ENCODE measurements at places on chromosomes 13 and 19. TPM values are rescaled to one million over a fixed set of nuclear protein-coding genes. Genes with fewer than 3 reads are reported as not detected.

Gene PROZ
- not detected for total RNA-seq

Gene ZNF20
- total RNA-seq, result 7.2 TPM

Gene ZSWIM9
- total RNA-seq, result 13.3 TPM

Gene ONECUT3
- not detected for total RNA-seq

Gene SLC25A41
- 0.91 TPM for total RNA-seq

DNA sequence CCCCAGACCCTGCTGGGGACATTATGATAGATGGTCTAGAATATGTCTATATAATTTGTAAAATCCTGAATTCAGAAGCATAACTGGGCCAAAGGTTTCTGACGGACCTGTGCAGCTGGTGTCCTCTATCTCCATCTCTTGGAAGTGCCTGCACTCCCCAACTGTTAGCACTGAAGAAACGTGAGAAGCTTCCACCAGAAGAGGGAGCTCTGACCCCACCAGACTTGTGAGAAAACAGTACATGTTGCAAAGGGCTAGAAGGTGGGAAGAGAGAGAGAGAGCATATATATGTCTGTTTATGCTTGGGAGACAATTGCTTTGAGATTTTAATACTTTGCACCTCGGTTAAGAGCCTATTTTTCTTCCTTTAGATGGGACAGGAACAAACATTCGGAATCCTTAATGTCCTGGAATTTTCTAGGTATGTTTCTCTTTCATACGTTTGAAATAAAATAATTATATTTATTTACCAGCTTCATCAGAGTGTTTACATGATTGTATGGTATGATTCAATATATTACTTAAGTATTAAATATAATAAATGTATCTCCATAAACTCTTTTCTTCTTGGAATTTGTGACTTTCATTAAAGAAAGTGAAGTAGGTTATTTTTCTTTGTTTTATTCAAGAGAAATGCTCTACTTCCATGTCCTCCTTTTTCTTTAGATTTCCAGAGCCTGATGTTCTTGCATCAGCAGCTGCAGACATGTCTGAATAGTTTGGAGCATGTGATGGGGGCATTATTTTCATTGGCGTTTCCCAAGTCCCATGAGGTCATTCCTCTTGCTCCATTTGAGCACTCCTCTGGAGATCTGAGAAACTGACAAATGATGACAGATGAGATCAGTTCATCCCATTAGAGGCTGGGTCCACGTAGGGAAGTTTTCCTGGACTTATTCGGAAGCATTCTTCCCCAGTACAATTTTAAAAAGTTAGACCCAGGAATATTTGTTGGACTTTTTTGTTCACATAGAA lies 202.9 kb downstream of the ATP8A2 start:
- peak; percentile 49 for DNase-seq

GRCh38 chr13:48681905-48682304 lies 28.2 kb downstream of the CYSLTR2 start:
- DNase-seq, result no peak

GRCh38 chr13:90246687-90247345 lies 1100.7 kb upstream of the MIR17HG start:
- DNase-seq, result no peak

GRCh38 chr19:41998246-41999020 lies 4.4 kb upstream of the ATP1A3 start:
- peak; percentile 77 for DNase-seq

DNA sequence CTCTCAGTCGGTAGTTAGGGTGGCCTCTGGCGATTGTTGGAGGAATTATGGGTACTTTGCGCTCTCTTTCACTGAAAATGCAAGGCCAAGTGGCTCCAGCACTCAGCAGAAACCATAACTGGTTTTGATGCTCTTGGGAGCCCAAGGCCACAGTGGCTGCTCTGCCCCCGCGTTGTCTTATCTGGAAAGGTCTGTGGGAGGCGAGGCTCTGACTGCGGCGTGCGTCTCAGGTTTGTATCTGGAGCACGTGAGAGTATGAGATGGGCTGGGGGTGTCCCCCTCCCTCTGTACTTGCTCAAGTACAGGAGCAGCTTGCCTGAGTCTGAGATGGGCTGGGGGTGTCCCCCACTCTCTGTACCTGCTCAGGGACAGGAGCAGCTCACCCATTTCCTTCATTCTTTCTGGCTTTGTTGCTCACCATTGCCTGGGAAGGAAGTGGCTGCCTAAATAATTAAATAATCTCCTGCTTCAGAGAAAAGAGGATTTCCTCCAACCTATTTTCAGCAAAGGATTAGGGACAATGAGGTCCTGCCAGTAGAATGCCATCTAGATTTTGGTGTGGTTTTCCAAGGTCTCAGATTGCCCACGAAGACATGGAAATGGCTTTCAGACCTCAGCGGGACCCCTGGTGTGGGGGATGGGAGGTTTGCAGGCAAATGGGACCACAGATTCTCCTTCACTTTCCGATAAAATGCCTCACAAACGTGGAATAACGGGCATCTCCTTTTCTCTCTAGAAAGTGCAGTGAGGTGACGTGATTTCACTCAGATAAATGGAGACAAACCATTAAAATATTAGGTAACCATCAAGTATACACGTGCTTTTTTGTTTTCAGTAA lies 14.7 kb downstream of the ATP11A start:
- DNase-seq, result no peak

GRCh38 chr19:41192574-41193429 lies at the start of gene CYP2S1:
TSS of gene CYP2S1 (plus strand) at chr19:41193219. CDS start at chr19:41193265, 46 bp downstream.
- peak; percentile 61 for DNase-seq

- no peak for DNase-seq
Observed at GRCh38 chr13:93243375-93244063, 16.9 kb downstream of the GPC6 start.

DNA sequence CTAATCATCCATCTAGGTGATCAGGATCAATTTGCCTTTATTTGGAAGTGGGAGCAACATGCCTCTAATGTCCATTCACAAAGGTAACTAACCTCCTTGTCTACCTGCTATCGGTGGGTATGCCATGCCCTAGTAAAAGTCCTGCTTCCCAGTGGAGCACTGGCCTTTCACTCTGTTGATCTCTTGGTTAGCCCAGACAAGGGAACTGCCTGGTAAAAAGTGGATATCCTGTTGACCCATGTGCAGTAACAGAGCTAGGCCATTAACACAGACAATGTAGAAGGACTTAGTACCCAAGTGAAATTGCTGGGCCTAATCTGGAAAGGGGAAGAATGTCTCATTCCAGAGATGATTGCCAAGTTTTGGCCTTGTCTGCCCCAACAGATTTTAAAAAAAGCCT lies 171.5 kb upstream of the CSNK1A1L start:
- DNase-seq, result no peak

- DNase-seq, result no peak
Observed at GRCh38 chr13:112828082-112828699, 138.4 kb downstream of the ATP11A start.

GRCh38 chr19:56367829-56368711 lies 25.3 kb downstream of the ZNF582 start:
- peak; percentile 88 for DNase-seq

- peak; percentile 84 for DNase-seq
Observed at GRCh38 chr19:10864538-10864899, 6.8 kb upstream of the CARM1 start.

GRCh38 chr13:25701304-25701703 lies 329.5 kb downstream of the ATP8A2 start:
- DNase-seq, result no peak

DNA sequence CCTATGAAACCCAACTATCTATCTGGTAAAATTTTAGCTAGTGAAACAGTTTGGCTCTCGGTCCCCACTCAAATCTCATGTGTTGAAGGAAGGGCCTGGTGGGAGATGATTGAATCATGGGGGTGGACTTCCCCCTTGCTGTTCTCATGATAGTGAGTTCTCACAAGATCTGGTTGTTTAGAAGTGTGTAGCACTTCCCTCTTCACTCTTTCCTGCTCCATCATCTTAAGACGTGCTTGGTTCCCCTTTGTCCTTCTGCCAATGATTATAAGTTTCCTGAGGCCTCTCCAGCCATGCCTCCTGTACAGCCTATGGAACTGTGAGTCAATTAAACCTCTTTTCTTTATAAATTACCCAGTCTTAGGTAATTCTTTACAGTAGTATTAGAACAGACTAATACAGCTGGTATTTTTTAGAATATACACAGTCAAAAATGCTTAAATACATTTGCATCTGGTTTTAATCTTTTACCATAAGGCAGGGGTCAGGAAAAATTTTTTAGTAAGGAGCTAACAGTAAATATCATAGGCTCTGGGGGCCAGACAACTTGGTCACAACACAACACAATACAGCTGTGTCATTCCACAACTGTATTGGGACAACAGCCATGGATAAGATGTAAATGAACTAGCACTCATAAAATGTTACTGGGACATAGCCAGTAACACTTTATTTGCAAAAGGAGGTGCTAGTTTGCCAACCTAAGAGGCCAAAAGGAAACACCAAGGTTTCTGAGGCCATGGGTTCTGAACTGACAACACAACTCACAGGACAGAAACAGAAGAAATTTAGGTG lies 24.3 kb downstream of the DZIP1 start:
- DNase-seq, result no peak

GRCh38 chr13:52896827-52897659 lies 48.6 kb upstream of the PCDH8 start:
- no peak for DNase-seq

GRCh38 chr13:25037057-25037813 lies 58.7 kb upstream of the PABPC3 start:
- peak; percentile 33 for DNase-seq

GRCh38 chr13:22357132-22357531 lies 686.3 kb downstream of the FGF9 start:
- no peak for DNase-seq

GRCh38 chr19:30556230-30556711 lies 184.1 kb downstream of the ZNF536 start:
- DNase-seq, result no peak

- no peak for DNase-seq
Observed at GRCh38 chr13:105878119-105878700, 657.3 kb downstream of the EFNB2 start.

GRCh38 chr19:36986601-36987000 lies 70.5 kb downstream of the ZNF568 start:
- DNase-seq, result no peak

GRCh38 chr19:51034704-51035103 lies at the start of gene KLK12:
TSS of gene KLK12 (minus strand) at chr19:51035002. CDS start at chr19:51034621, 381 bp downstream.
- DNase-seq, result no peak

DNA sequence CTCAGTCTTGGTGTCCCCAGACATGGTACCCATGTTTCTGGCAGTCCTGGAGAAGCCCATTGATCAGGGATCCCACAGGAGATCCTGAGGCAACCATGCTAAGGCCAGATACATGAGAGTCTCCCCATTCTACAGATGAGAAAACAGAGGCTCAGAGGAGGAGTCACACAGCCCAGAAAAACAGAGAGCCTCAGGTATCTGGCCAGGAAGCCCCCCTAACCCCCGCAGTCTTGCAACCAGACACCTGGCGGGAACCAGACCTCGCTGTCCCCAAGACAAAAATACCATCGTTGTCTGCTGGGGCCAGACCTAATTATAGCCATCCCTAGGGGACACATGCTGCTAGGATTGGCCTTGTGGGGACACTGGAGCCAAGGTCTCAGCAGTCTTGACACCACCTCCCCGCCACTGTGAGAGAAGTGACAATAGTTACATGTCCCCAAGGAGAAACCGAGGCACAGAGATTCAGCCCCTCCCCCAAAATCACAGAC lies 1.6 kb upstream of the PDE4C start:
- DNase-seq, result no peak

GRCh38 chr19:39110263-39110967 lies 15.2 kb upstream of the PAK4 start:
- peak; percentile 81 for DNase-seq

DNA sequence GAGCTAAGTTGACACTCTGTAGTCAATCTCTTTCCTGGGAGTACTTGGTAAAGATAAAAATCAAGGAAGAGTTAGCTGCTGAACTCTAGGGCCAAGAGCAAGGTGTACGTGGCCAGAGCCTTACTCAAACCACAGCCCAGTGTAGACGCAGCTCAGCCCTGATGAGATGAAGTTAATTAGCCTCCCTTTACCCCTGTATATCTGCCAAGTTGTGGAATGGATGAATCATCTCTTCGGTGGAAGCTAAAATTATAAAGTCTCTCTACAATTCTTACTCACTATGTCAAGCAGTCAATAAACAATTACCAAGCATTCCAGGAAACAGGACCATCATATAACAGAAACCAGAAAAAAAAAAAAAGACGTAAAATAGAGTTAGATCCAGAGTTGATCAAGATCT lies 146.9 kb upstream of the UFM1 start:
- DNase-seq, result no peak

- DNase-seq, result no peak
Observed at GRCh38 chr19:36688058-36688457, 646 bp downstream of the ZNF567 start.

DNA sequence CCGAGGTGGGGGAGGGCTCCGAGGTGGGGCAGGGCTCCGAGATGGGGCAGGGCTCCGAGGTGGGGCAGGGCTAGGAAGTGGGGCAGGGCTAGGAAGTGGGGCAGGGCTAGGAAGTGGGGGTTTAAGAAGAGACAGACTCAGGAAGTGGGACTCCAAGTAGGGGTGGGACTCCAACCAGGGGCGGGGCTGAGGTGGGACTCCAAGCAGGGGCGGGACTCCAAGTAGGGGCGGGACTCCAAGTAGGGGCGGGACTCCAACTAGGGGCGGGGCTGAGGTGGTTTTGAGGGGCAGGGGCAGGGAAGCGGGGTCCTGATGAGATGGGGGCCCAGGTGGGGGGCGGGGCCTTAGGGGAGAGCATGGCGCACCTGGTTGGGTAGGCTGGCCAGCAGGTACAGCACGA lies 13.6 kb downstream of the CFD start:
- peak; percentile 70 for DNase-seq

DNA sequence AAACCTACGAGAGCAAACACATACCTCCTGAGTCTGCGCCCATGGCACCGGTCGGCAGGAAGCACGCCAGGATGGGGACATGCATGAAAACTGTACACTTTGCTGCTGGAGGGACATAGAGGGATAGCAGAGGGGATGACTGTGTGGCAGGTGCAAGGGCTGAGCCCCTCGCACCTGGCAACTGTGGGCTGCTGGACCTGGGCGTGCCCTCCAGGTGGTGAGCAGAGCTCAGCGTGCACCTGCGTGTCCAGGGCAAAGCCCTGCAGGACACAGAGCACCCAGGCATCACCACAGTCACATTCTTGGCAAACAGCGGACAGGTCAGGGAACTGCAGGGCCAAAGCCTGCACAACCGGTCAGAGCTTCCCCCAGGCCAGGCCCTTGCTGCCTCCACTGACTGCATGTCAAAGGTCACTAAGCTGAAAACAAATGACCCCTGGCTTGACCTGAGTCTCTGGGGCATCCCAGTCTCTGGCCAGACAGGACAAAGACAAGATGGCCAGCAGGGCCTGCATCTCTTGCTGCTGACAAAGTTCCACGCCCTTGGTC lies 9.0 kb upstream of the ISYNA1 start:
- no peak for DNase-seq

- DNase-seq, result no peak
Observed at GRCh38 chr13:94233837-94234236, 245.6 kb downstream of the DCT start.

GRCh38 chr13:41587490-41587889 lies 130.1 kb downstream of the RGCC start:
- DNase-seq, result no peak

GRCh38 chr19:44401139-44402115 lies at the start of gene ZNF285:
TSS of gene ZNF285 (minus strand) at chr19:44401608. CDS start at chr19:44397213, 4,395 bp downstream.
- peak; percentile 89 for DNase-seq
